ENCODE measurements at places on chromosomes 16 and 17. TPM values are rescaled to one million over a fixed set of nuclear protein-coding genes. Genes with fewer than 3 reads are reported as not detected.

The C1QTNF8 gene
- total RNA-seq = not detected

The QPRT gene
- 76.7 TPM for total RNA-seq

The ACSM2A gene
- not detected for total RNA-seq

The HASPIN gene
- total RNA-seq = 1.4 TPM

The IL17C gene
- total RNA-seq = not detected

The ATXN7L3 gene
- total RNA-seq = 59.3 TPM

The CD300H gene
- total RNA-seq = not detected

The SLC16A5 gene
- 5.0 TPM for total RNA-seq

The GRIN2A gene
- not detected for total RNA-seq

The CLDN7 gene
- total RNA-seq = 0.17 TPM

The ABCC12 gene
- under 0.01 TPM for total RNA-seq

The HSD17B2 gene
- total RNA-seq = not detected

The HP gene
- 24.3 TPM for total RNA-seq

The KRT28 gene
- not detected for total RNA-seq

The MYOCD gene
- under 0.01 TPM for total RNA-seq

The PDPK1 gene
- 17.2 TPM for total RNA-seq

The SNRNP25 gene
- 21.6 TPM for total RNA-seq

The STX1B gene
- total RNA-seq = 0.94 TPM

The PRSS53 gene
- total RNA-seq = 0.58 TPM

The TNS4 gene
- not detected for total RNA-seq

The P2RX5 gene
- 0.58 TPM for total RNA-seq

The PYY gene
- not detected for total RNA-seq

The VASN gene
- total RNA-seq = 214 TPM

The GUCY2D gene
- total RNA-seq = not detected

The POLR2A gene
- 50.7 TPM for total RNA-seq

The PRDM7 gene
- not detected for total RNA-seq

The SECTM1 gene
- 45.0 TPM for total RNA-seq

The PRSS8 gene
- total RNA-seq = 0.12 TPM

The TEKT1 gene
- not detected for total RNA-seq

The TBX2 gene
- total RNA-seq = 8.8 TPM

The GP1BA gene
- total RNA-seq = not detected

The PITPNM3 gene
- 4.9 TPM for total RNA-seq

The CIITA gene
- 0.35 TPM for total RNA-seq

The ZNF469 gene
- 11.7 TPM for total RNA-seq

The ACAP1 gene
- total RNA-seq = not detected

The KRT16 gene
- total RNA-seq = 0.17 TPM

The OTOP3 gene
- total RNA-seq = not detected

The AMDHD2 gene
- total RNA-seq = 46.6 TPM

The DERL2 gene
- total RNA-seq = 41.4 TPM

The EVPLL gene
- total RNA-seq = not detected

The C1QTNF1 gene
- total RNA-seq = 210 TPM

The KCNH6 gene
- not detected for total RNA-seq

The KRT13 gene
- not detected for total RNA-seq

The CLEC10A gene
- not detected for total RNA-seq

The HOXB3 gene
- total RNA-seq = 4.1 TPM

The GLIS2 gene
- 14.1 TPM for total RNA-seq

The CMTM4 gene
- total RNA-seq = 7.6 TPM

The PRSS36 gene
- total RNA-seq = 1.3 TPM

The ZG16B gene
- total RNA-seq = 2.1 TPM

The TUBB3 gene
- total RNA-seq = 110 TPM

The GLOD4 gene
- total RNA-seq = 31.5 TPM
